ENCODE measurements at places on chromosomes 7 and 10.
A peak's percentile ranks its signal among the peaks of the same experiment; 100 is the strongest.

DNA sequence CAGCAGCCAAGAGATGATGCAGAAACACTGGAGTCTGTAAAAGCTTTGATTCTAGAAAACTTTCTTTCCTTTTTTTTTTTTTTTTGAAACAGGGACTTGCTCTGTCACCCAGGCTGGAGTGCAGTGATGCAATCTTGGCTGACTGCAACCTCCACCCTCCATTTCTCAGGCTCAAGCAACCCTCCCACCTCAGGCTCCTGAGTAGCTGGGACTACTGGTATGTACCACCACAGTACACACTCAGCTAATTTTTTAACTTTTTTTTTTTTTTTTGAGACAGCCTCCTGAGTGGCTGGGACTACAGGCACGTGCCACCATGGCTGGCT is 17.0 kb upstream of the BAG3 start:
- DNase-seq = no peak

- DNase-seq = peak; percentile 84
Observed at GRCh38 chr7:101363734-101364374, 1.2 kb downstream of the COL26A1 start.

GRCh38 chr10:24153537-24153936 is 55.4 kb upstream of the KIAA1217 start:
- DNase-seq = no peak

GRCh38 chr7:11317766-11318165 is 344.1 kb downstream of the PHF14 start:
- no peak for DNase-seq

GRCh38 chr7:29039821-29040578 is 81.9 kb upstream of the TRIL start:
- DNase-seq = no peak

- no peak for DNase-seq
Observed at GRCh38 chr7:77368974-77369373, 47.2 kb downstream of the GSAP start.

DNA sequence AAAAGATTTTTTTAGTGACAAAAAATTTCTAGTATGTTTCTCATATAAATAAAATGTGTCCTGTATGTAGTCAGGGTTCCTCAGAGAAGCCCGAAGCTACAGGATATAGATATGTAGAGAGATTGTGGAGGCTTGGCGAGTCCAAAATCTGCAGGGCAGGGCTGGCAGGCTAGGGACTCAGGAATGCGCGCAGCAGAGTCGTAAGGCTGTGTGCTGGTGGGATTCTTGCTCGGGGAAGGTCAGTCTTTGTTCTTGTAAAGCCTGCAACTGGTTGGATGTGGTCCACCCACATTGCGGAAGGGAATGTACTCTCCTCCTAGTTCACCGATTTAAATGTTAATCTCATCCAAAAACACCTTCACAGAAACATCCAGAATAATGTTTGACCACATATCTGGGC is 30.6 kb downstream of the LHPP start:
- DNase-seq = no peak

GRCh38 chr7:37945336-37945735 is 24.9 kb downstream of the EPDR1 start:
- no peak for DNase-seq

DNA sequence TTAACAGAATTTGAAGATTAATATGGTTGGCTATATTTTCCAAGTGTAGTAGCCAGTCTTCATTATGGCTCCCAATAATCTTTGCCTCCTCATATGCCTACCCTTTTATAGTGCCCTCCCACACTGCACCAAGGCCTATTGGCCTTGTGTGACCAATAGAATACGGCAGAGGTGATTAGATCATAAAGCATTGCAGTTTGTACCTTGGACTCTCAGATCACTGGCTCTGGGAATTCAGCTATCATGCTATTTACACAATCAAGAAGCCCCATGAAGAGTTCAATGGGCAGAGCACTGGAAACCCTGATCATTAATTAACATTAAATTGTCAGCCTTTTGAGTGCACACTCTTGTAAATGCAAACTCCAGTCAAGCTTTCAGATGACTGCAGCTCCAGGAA is 154.5 kb upstream of the MAGI2 start:
- no peak for DNase-seq

GRCh38 chr7:26061678-26062603 is 90.1 kb upstream of the NFE2L3 start:
- peak; percentile 78 for DNase-seq

DNA sequence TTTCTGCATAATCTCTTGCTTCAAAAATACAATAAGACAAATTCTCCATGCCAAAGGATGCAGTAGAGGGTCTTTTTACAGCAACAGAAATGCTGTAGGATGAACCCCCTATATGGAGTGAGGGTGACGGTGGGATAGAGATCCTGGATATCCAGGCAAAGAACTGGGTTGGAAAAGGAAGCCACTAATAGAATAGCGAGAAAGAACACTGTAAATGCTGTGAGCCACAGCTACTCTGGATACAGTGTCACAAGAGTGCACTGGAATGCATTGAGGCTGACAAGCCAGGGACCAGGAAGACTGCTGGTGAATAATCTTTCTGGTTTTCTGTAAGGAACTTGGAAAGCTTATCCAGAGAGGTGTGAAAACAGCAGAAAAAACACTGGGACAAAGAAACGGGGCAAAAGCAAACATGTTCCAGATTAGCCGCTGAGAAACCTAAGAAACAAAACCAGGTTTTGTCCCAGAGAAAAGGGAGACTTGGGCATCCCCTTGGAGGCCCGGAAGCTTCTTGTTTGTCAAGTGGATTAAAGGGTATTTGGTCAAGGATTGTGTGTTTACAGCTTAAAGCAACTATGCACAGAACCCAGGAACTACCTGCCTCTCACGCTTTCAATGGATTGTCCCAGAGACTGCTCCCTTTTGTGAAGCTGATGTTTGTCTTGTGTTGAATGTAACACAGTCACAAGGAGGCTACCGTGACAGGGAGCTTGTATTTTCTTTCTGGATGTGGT is 6.2 kb upstream of the MSMB start:
- DNase-seq = no peak

GRCh38 chr10:48468866-48469511 is 135.9 kb downstream of the ARHGAP22 start:
- no peak for DNase-seq

- no peak for DNase-seq
Observed at GRCh38 chr10:12214763-12215218, 18.8 kb downstream of the CDC123 start.

- DNase-seq = peak; percentile 45
Observed at GRCh38 chr7:100612730-100613390, 520 bp downstream of the MOSPD3 start.

- no peak for DNase-seq
Observed at GRCh38 chr10:128050936-128051335, 75.3 kb downstream of the MKI67 start.

- no peak for DNase-seq
Observed at GRCh38 chr7:7563813-7564212, 2.9 kb upstream of the MIOS start.

- no peak for DNase-seq
Observed at GRCh38 chr7:139594911-139595476, 71.5 kb downstream of the CLEC2L start.

DNA sequence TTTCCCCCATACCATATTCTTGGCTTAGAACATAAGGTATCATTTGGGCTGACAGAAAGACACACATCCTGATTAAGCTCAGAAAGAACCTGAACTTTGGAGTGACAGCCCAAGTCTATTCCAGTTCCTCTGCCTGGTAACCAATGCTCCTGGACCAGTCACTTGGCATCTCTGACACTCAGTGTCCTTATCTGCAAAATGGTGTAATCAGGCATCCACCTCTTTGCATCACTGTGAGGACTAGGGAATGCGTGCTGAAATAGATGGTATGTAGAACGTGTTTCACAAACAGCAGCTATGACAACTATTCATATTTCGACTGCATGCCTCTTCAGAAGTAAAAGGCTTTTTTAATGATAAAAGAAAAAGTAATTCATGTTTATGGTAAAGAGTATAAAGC is 26.2 kb upstream of the PIK3AP1 start:
- no peak for DNase-seq

DNA sequence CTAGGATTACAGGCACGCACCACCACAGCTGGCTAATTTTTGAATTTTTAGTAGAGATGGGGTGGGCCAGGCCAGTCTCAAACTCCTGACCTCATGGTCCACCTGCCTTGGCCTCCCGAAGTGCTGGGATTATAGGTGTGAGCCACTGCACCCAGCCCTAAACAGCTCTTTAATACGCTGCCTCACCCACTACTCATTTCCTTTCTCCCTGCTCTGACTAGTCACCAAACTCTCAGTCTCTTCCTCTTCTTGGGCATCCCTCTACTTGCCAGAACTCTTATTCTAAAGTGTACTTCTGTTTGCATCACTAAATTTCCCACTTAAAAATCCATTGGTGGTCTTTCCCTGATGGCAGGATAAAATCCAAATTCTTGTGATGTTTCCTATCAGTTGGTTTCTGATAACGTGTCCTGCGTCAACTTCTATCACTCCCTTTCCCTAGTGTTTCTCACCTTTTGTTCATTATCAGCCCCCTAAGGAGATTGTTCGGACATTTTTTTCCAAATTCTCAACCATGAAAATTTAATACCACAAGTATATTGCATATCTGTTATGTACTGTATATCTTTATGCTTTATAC is 124.7 kb downstream of the CUBN start:
- DNase-seq = no peak

DNA sequence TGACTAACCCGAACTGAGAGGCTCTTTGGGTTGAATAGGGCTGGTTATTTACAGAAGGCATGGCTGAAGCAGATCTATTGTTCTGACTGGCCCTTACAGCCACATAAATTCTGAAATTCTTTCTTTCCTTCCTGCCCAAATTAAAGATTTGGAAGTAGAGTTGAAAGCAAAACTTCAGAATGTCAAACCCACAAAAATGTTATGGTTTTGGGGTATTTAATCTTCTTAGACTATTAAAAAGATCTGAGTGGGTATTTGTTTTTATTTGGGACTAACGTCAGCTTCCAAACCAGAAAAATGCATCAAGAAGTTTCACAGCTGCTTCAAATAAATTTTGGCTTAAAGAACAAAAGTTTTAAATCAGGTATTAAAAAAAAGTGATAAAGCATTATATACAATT is 124.5 kb downstream of the AHR start:
- no peak for DNase-seq
